Activated CD8-positive, alpha-beta memory T cell treated with anti-CD3 and anti-CD28 coated beads, Interleukin-2, amount 10 ng/mL, durations not matched to agents 7 days and 5 days (primary cell): ENCODE measurements at places on chromosomes 3 and 15.

DNA sequence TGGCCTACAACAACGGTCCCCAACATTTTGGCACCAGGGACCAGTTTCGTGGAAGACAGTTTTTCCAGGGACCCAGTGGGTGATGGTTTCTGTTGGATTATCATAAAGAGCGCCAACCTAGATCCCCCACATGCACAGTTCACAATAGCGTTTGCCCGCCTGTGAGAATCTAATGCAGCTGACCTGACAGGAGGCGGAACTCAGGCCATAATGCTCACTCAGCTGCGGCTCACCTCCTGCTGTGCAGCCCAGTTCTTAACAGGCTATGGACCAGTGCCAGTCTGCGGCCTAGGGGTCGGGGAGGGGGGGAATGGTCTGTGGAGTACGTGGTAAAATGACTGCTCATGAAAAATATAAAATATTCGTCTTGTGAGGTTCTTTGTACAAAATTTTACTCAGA lies 518.5 kb upstream of the CADM2 start:
- DNase-seq, result no peak
- H3K4me1 ChIP-seq, result no peaks in the 10 kb centered on the region
- H3K36me3 ChIP-seq, result no peaks in the 10 kb centered on the region
- no peaks in the 10 kb centered on the region for H3K27me3 ChIP-seq
- H3K27ac ChIP-seq, result no peak overlapping the region

- no peak overlapping the region for H3K27ac ChIP-seq
- DNase-seq, result no peak
- no peak overlapping the region for H3K4me3 ChIP-seq
- H3K36me3 ChIP-seq, result no peaks in the 10 kb centered on the region
- H3K4me1 ChIP-seq, result no peaks in the 10 kb centered on the region
- H3K27me3 ChIP-seq, result no peaks in the 10 kb centered on the region
These were observed 110.4 kb upstream of the GMNC start for GRCh38 chr3:190972840-190973270.

DNA sequence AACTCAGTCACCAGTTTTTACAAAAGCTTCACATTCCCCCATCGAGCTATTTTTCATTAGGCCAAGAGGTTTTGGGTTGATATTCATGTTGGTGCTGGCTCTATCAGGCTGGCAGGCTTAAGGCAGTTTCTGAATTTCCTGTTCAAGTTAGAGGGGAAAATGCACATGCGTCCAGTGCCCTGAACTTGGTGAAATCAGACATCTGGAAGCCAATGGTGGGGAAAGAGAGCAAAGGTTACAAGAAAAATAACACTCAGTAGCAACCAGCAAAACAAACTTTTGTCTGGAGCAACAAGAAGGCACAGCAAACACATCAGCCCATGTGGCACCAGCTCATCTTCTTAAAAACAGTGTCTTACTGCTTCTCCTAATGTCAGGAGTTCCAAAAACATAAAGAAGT lies 155.6 kb upstream of the TSC22D2 start:
- no peaks in the 10 kb centered on the region for H3K36me3 ChIP-seq
- no peak overlapping the region for H3K4me3 ChIP-seq
- H3K27ac ChIP-seq, result no peak overlapping the region
- peaks cover 31% of the 10 kb centered on the region for H3K27me3 ChIP-seq
- no peaks in the 10 kb centered on the region for H3K4me1 ChIP-seq

DNA sequence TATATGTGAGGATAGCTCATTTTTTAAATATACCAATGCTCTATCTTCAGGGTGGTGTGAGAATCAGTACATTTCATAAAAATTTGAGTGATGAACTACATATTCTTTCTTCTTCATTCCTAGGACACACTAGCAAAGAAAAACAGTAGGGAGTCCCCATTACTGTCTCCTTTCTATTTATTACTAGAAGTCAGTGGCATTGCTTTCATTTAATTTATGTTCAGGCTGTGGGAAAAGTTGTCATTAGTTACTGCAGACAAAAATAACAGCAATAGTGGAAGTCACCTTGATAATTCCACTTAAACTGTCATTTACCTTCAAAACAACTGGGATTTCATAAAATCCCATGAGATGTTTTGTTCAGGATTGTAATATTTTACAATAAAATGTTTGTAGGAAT lies 446.4 kb downstream of the GBE1 start:
- DNase-seq, result no peak
- no peaks in the 10 kb centered on the region for H3K4me1 ChIP-seq
- no peak overlapping the region for H3K27ac ChIP-seq
- no peaks in the 10 kb centered on the region for H3K36me3 ChIP-seq
